Psoas muscle (tissue), 8 donors: ENCODE measurements at places on chromosomes 3 and 15. TPM values are rescaled to one million over a fixed set of nuclear protein-coding genes. Genes with fewer than 3 reads are reported as not detected.

- no peaks in the 10 kb centered on the region for H3K36me3 ChIP-seq
- no peaks in the 10 kb centered on the region for H3K27me3 ChIP-seq
- H3K27ac ChIP-seq, result no peak overlapping the region
- no peak overlapping the region for H3K4me3 ChIP-seq
Measured at GRCh38 chr3:14505001-14505802, 34.9 kb downstream of the GRIP2 start.

TM4SF1 gene
- 49.4 TPM for total RNA-seq

- no peaks in the 10 kb centered on the region for H3K36me3 ChIP-seq
- no peak overlapping the region for H3K4me3 ChIP-seq
- DNase-seq, result no peak
- no peaks in the 10 kb centered on the region for H3K4me1 ChIP-seq
Measured at GRCh38 chr15:39881790-39882189, 38.3 kb downstream of the GPR176 start.

DNA sequence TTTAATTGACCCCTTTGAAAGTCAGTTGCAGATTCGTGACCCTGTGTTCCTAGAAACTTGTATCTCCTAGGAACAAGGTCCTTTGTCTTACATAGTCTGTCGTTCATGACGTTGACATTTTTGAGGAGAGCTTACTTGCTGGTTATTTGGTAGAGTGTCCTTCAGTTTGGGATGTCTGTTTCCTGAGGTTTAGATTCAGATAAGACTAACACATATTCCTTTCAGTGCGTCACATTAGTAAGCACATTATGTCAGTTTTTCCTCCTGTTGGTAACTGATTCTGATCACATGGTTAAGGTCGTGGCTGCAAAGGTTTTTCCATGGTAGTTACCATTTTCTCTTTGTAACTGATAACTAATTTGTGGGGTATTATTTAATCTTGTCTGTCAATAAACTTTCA is 80.8 kb downstream of the PCCB start:
- no peaks in the 10 kb centered on the region for H3K27me3 ChIP-seq
- no peaks in the 10 kb centered on the region for H3K4me1 ChIP-seq
- H3K4me3 ChIP-seq, result no peak overlapping the region

IQCB1 gene
- total RNA-seq, result 6.6 TPM

CNBP gene
- 797 TPM for total RNA-seq

DNA sequence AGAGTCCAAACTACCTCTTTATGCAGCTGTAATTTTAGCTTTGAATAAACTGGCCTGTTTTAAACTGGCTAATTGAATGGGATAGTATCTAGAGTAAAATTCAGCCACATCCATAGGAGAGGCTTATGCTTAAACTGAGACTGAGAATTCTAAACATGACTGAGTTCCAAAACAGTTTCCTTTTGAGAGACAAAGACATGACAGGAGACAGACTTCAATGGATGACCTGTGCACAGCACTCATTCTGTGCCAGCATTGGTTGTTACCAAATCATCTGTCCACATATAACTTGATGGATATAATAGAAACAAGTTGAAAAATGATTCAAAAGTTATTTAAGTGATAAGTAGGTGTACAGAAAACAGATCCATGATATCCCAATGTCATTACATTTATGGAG is 20.9 kb downstream of the IL12A start:
- no peak overlapping the region for H3K27ac ChIP-seq
- no peaks in the 10 kb centered on the region for H3K27me3 ChIP-seq
- no peak for DNase-seq
- H3K36me3 ChIP-seq, result no peaks in the 10 kb centered on the region
- no peak overlapping the region for H3K4me3 ChIP-seq

FES gene
- total RNA-seq, result 6.7 TPM

DNA sequence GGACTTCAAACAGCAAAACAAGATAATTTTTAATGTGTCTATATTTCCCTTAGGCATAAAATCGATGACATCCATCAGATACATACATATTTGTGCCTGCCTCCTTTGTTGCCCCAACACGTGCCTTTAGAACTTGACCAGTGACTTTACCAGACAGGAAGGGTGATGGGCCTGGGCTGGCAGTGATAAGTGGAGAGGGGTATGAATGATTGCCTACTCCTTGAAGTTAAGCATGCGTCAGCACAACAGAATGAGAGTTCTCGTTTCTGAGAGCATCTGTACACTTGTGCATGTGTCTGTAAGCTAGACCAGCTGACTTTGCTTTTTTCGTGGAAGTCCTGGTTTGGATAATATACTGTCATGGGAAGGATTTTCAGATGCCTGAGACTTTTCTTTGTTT is 54.9 kb upstream of the COL6A6 start:
- no peak overlapping the region for H3K27ac ChIP-seq
- no peak overlapping the region for H3K4me3 ChIP-seq
- DNase-seq, result no peak
- no peaks in the 10 kb centered on the region for H3K27me3 ChIP-seq
- no peaks in the 10 kb centered on the region for H3K36me3 ChIP-seq

FSTL1 gene
- 46.9 TPM for total RNA-seq

ATXN7 gene
- 20.8 TPM for total RNA-seq

GRCh38 chr3:44648564-44649229 is at the start of gene ZNF35:
Gene ZNF35 (plus strand): TSS chr3:44648732. CDS start chr3:44651068, 2,336 bp downstream.
- H3K4me1 ChIP-seq, result peaks cover 8% of the 10 kb centered on the region
- H3K36me3 ChIP-seq, result peaks cover 19% of the 10 kb centered on the region
- peak within 1 kb of the TSS; percentile 95 for H3K4me3 ChIP-seq
- H3K27ac ChIP-seq, result peak within 1 kb of the TSS; percentile 68
- no peaks in the 10 kb centered on the region for H3K27me3 ChIP-seq
- peak; percentile 88 for DNase-seq

DNA sequence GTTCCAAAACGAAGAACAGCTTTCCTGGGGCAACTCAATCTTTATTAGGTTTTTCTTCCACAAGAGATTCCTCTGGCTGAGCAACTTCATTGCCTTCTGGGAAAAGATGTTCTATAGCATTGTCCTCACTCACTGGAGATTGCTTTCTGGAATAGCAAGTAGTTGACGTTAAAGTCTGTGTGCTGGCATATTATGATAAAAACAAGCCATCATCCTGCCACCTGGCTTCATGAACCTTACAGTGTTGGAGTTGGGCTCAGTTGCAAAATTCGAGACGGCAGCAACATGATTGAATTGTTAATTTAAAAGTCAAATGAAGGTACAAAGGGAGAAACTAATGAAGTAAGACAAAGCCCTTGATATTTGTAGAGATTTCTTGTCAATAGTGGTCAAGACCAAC is 140.5 kb upstream of the PEX5L start:
- DNase-seq, result no peak
- H3K27me3 ChIP-seq, result no peaks in the 10 kb centered on the region
- no peak overlapping the region for H3K4me3 ChIP-seq
- no peak overlapping the region for H3K27ac ChIP-seq

DNA sequence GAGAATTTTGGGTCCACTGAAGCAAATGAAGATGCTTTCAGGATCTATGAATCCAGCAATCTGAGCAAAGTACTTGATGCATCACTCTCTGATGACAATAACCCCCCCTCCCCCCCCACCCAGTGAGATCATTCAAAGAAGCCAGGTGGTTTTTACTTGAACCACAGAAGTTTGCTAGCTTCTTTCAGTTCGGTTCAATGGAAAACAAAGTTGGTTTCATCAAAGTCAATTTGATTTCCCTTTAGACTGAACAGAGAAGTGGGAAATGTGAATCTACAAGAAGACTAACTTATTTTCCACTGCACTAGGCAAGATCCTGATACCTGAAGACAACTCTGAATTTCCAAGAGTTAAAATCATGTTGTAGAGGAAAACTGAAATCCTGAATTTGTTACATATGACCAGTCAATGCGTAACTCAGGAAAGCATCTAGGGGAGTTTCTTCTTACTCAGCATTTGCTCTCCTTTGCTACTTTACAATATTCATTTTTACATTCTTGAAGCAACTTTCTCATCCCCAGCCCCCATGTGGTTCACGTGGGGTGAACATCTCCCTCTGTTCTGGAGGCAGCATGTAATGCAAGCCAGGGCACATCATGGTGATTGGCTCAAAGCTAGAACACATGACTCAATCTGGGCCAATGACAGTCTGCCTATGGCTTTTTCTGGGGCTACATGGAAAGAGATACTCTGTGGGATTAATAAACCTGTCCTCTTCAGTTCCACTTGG is 572.6 kb downstream of the FOXP1 start:
- H3K4me3 ChIP-seq, result no peak overlapping the region
- peaks cover 12% of the 10 kb centered on the region for H3K36me3 ChIP-seq
- DNase-seq, result no peak
- H3K27me3 ChIP-seq, result no peaks in the 10 kb centered on the region
- peaks cover 26% of the 10 kb centered on the region for H3K4me1 ChIP-seq

GRCh38 chr3:190486533-190486864 is 27.4 kb upstream of the IL1RAP start:
- H3K27me3 ChIP-seq, result no peaks in the 10 kb centered on the region
- H3K4me1 ChIP-seq, result peaks cover 3% of the 10 kb centered on the region
- no peaks in the 10 kb centered on the region for H3K36me3 ChIP-seq
- DNase-seq, result no peak
- no peak overlapping the region for H3K4me3 ChIP-seq

GRCh38 chr3:65352951-65353350 is 665.2 kb upstream of the ADAMTS9 start:
- H3K4me3 ChIP-seq, result no peak overlapping the region
- no peak overlapping the region for H3K27ac ChIP-seq
- H3K36me3 ChIP-seq, result no peaks in the 10 kb centered on the region
- H3K27me3 ChIP-seq, result no peaks in the 10 kb centered on the region
- no peaks in the 10 kb centered on the region for H3K4me1 ChIP-seq
- DNase-seq, result no peak

DNA sequence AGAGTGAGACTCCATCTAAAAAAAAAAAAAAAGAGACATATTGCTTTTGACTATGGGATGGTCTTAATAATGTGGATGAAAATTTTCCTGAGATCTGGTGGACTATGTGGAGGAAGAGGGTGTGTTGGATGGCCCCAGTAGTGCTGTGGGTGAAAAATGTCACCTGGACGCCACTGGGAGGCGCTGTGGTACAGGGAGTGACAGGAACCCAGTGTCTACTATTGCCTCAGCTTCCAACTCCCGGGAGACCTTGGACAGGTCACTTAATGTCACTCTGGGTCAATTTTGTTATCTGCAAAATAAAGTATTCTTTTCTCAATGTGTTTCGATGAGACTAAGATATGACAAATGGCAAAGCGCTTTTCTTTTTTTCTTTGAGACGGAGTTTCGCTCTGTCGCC is 27.7 kb upstream of the DCP1A start:
- peak; percentile 50 for DNase-seq
- H3K4me3 ChIP-seq, result no peak overlapping the region
- no peaks in the 10 kb centered on the region for H3K27me3 ChIP-seq

GRCh38 chr15:60278879-60279278 is 118.9 kb downstream of the ANXA2 start:
- no peaks in the 10 kb centered on the region for H3K36me3 ChIP-seq
- no peak overlapping the region for H3K4me3 ChIP-seq

GRCh38 chr3:14766428-14767244 is 52.1 kb upstream of the FGD5 start:
- H3K27ac ChIP-seq, result no peak overlapping the region
- DNase-seq, result no peak
- H3K36me3 ChIP-seq, result no peaks in the 10 kb centered on the region
- no peaks in the 10 kb centered on the region for H3K27me3 ChIP-seq

ZNF609 gene
- total RNA-seq, result 10.2 TPM

DNA sequence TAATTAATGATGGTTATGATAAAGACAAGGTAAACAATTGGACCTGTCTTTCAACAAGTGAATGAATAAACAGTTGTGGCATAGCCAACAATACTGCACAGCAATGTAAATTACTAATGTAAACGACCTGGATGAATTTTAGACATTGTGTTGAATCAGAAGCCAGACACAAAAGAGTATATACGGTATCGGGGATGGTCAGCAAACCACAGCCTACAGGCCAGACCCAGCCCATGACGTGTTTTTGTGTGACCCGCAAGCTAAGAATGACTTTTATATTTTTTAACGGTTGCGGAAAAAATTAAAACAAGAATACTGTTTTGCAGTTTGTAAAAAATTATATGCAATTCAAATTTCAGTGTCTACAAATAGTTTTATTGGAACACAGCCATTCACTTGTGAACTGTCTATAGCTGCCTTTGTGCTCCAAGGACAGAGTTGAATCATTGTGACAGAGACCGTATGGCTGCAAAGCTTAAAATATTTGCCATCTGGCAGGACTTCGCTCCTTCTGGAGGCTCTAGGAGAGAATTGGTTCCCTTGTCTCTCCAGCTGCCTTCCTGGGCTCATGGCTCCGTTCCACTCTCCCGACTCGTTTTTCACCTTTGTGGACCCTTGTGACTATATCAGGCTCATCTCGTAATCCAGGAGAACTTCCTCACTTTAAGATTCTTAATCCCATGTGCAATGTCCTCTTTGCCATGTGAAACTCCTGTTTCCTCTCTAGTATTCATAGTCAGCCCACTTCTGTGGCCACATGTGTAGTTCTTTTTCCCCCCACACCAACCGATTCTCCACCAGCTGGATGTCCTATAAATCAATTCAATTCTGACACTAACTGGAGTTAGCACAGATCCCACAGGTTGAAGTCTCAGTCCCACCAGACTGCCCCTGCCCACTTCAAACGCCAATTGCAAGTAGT is 72.7 kb downstream of the CMTM8 start:
- H3K4me3 ChIP-seq, result no peak overlapping the region
- H3K27me3 ChIP-seq, result no peaks in the 10 kb centered on the region
- H3K36me3 ChIP-seq, result no peaks in the 10 kb centered on the region

GOLGA8J gene
- not detected for total RNA-seq

DNA sequence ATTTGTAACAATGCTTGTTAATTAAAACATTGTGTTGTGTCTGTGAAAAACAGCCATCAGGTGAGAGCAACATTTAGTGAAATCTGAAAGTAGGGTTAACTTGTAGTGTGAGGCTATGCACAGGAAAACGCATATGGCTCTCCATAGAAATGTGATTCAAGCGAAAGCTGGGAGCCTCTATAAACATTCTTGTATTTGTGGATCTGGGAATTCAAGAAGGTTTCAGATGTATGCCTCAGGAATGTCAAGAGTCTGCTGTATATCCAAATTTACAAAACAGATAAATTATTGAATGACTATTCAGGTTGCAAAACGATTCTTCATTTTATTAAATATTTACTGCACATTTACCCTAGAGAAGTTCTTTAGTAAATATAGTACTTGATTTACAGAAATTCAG is 166.0 kb downstream of the THSD4 start:
- no peaks in the 10 kb centered on the region for H3K36me3 ChIP-seq
- H3K4me3 ChIP-seq, result no peak overlapping the region
- peaks cover 8% of the 10 kb centered on the region for H3K4me1 ChIP-seq
- H3K27ac ChIP-seq, result no peak overlapping the region
- no peak for DNase-seq
- H3K27me3 ChIP-seq, result no peaks in the 10 kb centered on the region

CACNA2D2 gene
- 0.94 TPM for total RNA-seq
